Stimulated activated CD4-positive, alpha-beta T cell treated with anti-CD3 and anti-CD28 coated beads, Interleukin-15, amount 100 ng/mL, for 1 hour (primary cell): ENCODE measurements at places on chromosomes 4 and X.
A peak's percentile ranks its signal among the peaks of the same experiment; 100 is the strongest.

DNA sequence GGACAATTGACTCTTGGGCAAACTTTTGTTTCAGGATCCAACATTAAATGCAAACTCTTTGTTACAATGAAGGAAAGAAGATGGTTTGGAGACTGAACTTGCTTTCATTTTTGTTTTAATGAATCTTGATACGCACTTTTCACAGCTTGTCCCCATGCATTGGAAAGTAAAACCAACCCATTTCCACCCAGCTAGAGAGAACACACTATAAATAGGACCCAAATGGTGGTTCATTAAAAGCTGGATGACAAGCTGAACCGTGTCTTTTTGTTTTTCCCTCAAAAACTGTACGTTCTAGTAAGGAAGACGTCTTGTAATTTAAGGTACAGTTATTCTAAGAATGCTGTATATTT, 95.3 kb upstream of the EGFL6 start:
- DNase-seq, result no peak

DNA sequence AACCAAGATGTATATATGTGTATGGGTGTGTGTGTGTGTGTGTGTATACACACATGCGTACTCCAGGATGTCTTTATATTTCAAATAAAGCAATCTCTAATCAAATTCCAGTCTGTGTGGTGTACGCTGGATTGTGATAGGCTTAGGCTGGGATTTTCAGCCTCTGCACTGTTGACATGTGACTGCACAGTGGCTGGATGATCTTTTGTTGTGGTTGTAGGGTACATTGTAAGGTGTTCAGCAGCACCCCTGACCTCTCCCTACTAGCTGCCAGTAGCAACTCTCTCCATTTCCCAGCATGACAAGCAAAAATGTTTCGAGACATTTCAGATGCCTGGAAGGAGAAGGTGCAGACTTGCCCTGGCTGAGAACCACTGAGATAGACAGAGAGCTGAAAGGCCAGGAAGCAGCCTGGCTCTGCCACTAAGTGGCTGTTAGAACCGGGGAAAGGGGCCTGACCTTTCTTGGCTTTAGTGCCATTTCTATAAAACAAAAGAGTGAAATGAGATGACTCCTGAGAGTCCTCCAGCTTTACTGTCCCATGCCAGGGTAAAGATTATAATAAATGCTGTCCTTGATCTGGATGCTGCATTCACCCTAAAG, 10.5 kb downstream of the PGM2 start:
- DNase-seq, result no peak

DNA sequence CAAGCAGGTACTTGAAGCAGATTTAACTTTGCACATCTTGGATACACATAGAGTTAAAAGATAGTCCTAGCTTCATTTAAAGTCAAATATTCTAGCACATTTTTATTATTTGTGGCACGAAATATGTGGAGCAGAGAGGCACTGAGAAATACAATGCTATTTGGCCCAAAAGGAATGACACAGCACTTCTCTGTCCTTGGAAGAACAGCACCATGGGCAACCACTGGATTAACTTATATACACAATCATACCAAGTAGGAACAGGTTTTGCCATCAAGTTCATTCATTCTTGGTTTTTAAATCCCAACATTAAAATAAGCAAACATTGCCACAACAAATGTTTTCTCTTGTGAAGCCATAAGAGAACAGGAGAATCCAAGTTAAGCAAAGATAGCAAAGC, 924 bp upstream of the ENAM start:
- no peak for DNase-seq

- no peak for DNase-seq
Observed at GRCh38 chrX:107323786-107324492, 117.5 kb downstream of the DNAAF6 start.

- DNase-seq, result no peak
Observed at GRCh38 chrX:40081679-40082068, 16.1 kb downstream of the BCOR start.

- no peak for DNase-seq
Observed at GRCh38 chr4:41561244-41561643, 23.3 kb downstream of the LIMCH1 start.

DNA sequence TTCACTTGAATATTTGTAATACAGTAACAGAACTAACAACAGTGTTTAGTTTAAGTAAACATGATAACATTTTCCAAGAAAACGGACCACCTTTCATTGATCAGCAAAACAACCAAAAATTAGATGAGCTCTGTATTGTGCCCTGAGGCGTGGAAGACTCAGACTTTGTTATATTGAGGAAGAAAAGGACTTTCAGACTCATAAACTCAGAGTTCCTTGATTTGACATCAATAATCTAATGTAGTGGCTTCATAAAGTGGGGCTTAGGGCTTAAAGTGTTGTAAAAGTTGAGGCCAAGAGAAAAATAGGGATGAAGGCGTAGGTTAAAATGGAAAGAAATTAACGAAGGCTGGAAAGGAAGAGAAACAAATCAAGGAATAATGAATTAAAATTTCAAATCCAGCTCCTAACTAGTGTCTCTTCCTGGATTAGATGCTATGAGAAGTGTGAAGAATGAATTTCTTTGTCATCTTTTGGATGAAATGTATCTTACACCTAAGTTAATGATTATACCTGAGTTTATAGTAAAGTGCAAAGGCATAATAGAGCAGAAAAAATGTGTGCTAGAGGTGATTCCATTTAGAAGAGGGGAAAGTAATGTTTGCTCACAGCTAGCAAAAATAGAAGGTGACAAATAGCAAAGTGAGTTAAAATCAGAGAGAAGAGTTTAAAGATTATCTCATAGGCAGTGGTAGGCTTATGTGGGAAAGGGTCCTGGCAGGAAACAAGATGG, 19.8 kb upstream of the GLRA2 start:
- no peak for DNase-seq

GRCh38 chrX:54042609-54043021, 1.7 kb downstream of the PHF8 start:
- no peak for DNase-seq

GRCh38 chr4:3878678-3879077, 112.5 kb downstream of the ADRA2C start:
- no peak for DNase-seq

DNA sequence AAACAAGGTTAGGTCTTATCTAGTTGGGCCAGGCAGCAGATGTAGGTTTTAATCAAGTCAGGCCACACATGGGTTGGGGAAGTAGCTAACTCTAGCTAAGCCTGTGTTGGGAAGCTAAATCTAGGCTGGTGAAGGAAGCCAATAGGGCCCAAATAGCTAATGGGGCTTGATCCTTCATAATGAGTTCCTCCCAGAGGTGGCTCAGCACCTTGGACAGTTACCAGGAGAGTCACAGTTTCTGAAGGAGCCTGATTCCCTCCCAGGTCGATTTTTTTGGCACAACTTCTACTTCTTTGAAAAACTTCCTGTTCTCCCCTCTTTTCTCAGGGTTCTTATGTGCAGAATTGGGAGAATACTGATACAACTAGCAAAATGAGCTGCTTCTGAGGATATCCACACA, 242.5 kb upstream of the PRPS2 start:
- DNase-seq, result no peak

GRCh38 chrX:106246511-106246910, 78.4 kb downstream of the PWWP3B start:
- no peak for DNase-seq

DNA sequence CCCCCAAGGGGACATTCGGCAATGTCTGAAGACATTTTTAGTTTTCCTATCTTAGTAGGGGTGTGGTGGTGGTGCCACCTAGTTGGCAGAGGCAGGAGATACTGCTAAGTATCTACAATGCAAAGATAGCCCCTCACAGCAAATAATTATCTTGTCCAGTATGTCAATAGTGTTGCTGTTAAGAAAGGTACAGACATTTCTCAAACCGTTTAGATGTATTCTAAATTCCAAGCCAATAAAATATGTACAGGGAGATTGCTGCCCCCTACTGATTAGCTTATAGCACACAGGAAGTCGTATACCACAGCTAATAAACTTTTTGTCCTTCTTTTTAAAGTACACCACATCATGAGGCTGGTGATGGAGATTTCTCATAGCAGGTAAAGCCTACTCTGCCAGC, 260.5 kb downstream of the TMA16 start:
- DNase-seq, result no peak

- no peak for DNase-seq
Observed at GRCh38 chr4:118400356-118400755, 47.6 kb upstream of the PRSS12 start.

DNA sequence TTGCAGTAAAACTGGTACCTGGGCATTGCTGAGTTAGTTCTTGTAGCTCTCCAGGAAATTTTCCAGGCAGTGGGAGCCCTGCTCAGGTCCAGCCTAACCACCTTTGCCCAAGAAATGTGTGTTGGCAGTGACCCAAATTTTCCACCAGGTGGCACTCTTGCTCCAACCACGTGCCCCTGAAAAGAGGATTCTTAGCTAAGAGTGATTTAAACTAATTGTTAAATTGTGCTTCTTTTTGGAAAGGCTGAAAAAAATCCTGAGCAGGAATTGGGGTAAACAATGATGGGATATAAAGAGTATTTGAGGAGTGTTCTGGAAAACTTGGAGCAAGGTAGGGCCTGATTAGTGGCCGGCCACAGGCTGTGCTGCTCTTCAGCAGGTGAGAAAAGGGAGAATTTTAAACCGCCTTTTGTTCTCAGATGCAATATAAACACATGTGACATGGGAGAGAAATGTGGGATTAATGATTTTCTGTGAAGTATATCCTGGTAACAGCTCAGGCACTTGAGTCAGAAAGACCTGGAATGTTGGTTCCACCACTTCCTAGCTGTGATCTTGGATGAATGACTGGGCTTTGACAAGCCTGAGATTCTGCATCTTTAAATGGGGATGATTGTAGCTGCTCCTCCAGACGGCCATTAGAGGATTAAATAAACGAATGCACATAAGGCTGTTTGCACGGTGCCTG, 219.6 kb downstream of the PTTG2 start:
- peak; percentile 57 for DNase-seq

DNA sequence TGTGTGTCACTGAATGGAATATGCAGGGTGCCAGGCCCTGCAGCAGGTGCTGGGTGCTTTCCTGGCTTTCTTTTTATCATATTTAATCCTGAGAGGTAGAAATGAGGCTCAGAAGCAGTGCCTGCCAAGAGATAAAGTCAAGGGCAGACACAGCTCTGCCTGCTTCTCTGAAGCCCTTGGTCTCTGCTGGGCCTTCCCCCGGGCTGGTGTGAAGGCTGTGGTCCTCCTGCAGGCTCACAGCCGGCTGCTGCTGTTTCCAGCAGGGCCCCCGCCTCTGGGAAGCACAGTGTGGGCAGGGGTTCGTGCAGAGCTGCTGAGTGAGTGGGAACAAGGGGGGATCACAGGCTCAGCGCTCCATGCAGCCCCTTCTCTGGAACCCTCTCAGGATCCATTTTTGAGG, 49.6 kb downstream of the TBC1D14 start:
- DNase-seq, result no peak

DNA sequence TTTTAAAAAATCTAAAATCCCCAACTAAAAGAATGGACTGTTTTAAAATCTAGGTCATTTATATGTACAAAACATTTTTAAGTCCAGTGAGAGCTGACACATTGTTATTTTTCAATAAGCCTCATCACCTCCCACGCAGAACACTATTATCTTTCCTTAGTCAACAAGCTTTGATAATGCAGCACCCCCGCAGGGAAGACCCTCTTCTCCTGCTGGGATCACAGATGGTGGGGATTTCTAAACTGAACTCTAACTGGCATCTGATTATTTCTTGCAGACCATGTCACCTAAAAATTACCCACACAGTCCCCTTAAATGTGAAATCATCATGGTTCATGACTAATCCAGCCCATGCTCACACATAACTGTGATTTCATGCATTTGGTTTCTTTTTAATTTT, 11.6 kb downstream of the SYTL4 start:
- DNase-seq, result no peak
